T-helper 17 cell (primary cell): ENCODE measurements at places on chromosomes 3 and 15.

- no peak overlapping the region for H3K4me3 ChIP-seq
- no peaks in the 10 kb centered on the region for H3K36me3 ChIP-seq
- H3K4me1 ChIP-seq = no peaks in the 10 kb centered on the region
- H3K27ac ChIP-seq = no peak overlapping the region
- no peak for DNase-seq
Measured at GRCh38 chr3:29011966-29012365, 268.9 kb upstream of the RBMS3 start.

GRCh38 chr3:71310359-71310979, 273.1 kb downstream of the FOXP1 start:
- no peaks in the 10 kb centered on the region for H3K27me3 ChIP-seq
- no peak for DNase-seq
- peaks cover 34% of the 10 kb centered on the region for H3K4me1 ChIP-seq
- peaks cover 6% of the 10 kb centered on the region for H3K36me3 ChIP-seq
- peak overlapping the region; percentile 59 for H3K27ac ChIP-seq
- no peak overlapping the region for H3K4me3 ChIP-seq

DNA sequence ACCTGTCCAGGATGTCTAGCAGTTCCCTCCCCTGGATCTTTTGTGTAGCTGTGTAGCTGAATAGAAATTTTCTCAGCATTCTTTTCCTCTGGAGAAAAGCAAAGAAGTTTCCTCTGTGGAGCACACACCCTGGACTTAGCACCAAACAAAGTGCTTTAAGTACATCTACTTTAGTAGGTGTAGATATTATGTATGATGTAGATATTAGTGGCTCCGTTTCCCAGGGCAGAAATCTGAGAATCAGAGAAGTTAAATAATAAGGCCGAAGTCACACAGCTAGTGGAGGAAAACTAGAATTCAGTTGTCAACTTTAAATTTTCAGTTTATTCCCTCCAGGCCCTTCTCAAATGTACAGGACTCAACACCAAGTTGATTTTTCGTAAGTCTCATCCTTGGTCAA, 401.7 kb upstream of the NR2F2 start:
- H3K4me1 ChIP-seq = no peaks in the 10 kb centered on the region
- H3K27me3 ChIP-seq = no peaks in the 10 kb centered on the region
- no peak overlapping the region for H3K4me3 ChIP-seq

- H3K4me3 ChIP-seq = no peak overlapping the region
- no peaks in the 10 kb centered on the region for H3K36me3 ChIP-seq
- peaks cover 2% of the 10 kb centered on the region for H3K27me3 ChIP-seq
- H3K4me1 ChIP-seq = no peaks in the 10 kb centered on the region
- no peak overlapping the region for H3K27ac ChIP-seq
Measured at GRCh38 chr3:72515281-72515680, 333.0 kb downstream of the SHQ1 start.

DNA sequence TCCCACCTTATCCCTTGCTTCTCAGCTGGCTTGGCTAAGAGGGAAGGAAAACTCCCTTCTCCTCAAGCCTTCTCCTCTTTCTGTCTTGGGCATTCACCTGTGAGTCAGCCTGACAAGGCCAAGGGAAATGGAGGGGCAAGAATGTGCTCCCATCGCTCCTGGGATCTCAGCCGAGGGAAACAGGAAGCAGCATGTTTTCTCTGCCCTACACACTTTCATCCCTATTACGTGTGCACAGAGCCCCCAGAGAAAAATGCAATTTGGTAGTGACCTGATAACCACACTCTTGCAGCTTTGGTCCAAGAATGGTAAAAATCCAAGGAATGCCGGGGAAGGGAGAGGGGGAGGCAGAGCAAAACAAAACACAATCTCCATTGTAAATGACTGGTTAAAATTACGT, 32.9 kb upstream of the MTMR10 start:
- H3K36me3 ChIP-seq = no peaks in the 10 kb centered on the region
- peaks cover 3% of the 10 kb centered on the region for H3K4me1 ChIP-seq
- H3K27me3 ChIP-seq = peaks cover 49% of the 10 kb centered on the region
- H3K27ac ChIP-seq = no peak overlapping the region
